Activated CD4-positive, alpha-beta T cell treated with anti-CD3 and anti-CD28 coated beads, Interleukin-2, amount 10 ng/mL, durations not matched to agents 24 days and 14 days (primary cell): ENCODE measurements at places on chromosomes 5 and 9. TPM values are rescaled to one million over a fixed set of nuclear protein-coding genes. Genes with fewer than 3 reads are reported as not detected.

The FOCAD gene
- total RNA-seq: 32.0 and 36.4 TPM in 2 replicates

The FCHSD1 gene
- total RNA-seq: 33.1 and 34.5 TPM in 2 replicates

The PCDHB15 gene
- total RNA-seq: not detected in 2 replicates

The FAXDC2 gene
- not detected in 2 replicates for total RNA-seq

The ORM1 gene
- total RNA-seq: not detected in 2 replicates

The C5orf24 gene
- total RNA-seq: 38.7 and 43.9 TPM in 2 replicates

The SLC36A2 gene
- not detected in 2 replicates for total RNA-seq

The ANKRD18B gene
- total RNA-seq: 0.65 and 1.1 TPM in 2 replicates

The SLC9A3 gene
- total RNA-seq: 3.0 and 3.3 TPM in 2 replicates

The BARX1 gene
- total RNA-seq: 0.50 and 0.61 TPM in 2 replicates

The TNFSF8 gene
- total RNA-seq: 148 and 150 TPM in 2 replicates

The ACTBL2 gene
- total RNA-seq: not detected in 2 replicates

The BAAT gene
- total RNA-seq: 0.07 TPM in 1 of 2 replicates, not detected in the other

The AJM1 gene
- total RNA-seq: 5.7 and 5.9 TPM in 2 replicates

The SPINK13 gene
- not detected in 2 replicates for total RNA-seq

The DND1 gene
- total RNA-seq: 2.8 and 3.8 TPM in 2 replicates

The SPATA31A3 gene
- not detected in 2 replicates for total RNA-seq

The COL27A1 gene
- total RNA-seq: 8.5 and 9.7 TPM in 2 replicates

The ACOT12 gene
- not detected in 2 replicates for total RNA-seq

The GPR21 gene
- total RNA-seq: 0.86 and 1.0 TPM in 2 replicates

The CBY3 gene
- 0.45 and 0.63 TPM in 2 replicates for total RNA-seq

The GPX8 gene
- not detected in 2 replicates for total RNA-seq

The BTNL8 gene
- 0.21 TPM in 1 of 2 replicates, not detected in the other for total RNA-seq

The ARHGEF37 gene
- total RNA-seq: 1.5 and 1.8 TPM in 2 replicates

The IFNB1 gene
- not detected in 2 replicates for total RNA-seq

The ABCA1 gene
- total RNA-seq: 0.31 and 0.56 TPM in 2 replicates

The EIF4E1B gene
- total RNA-seq: not detected in 2 replicates

The SPINK1 gene
- not detected in 2 replicates for total RNA-seq

The LOX gene
- 0.05 TPM in 1 of 2 replicates, not detected in the other for total RNA-seq

The TMEM232 gene
- 1.6 TPM in 2 replicates for total RNA-seq

The PCDHA7 gene
- not detected in 2 replicates for total RNA-seq

The SLC6A7 gene
- not detected in 2 replicates for total RNA-seq

The DIAPH1 gene
- 225 and 232 TPM in 2 replicates for total RNA-seq

The SUSD3 gene
- total RNA-seq: 38.3 and 40.9 TPM in 2 replicates

The PCBD2 gene
- total RNA-seq: 11.0 and 14.1 TPM in 2 replicates

The KCNV2 gene
- not detected in 2 replicates for total RNA-seq

The NFIB gene
- total RNA-seq: not detected in 2 replicates

The CEL gene
- total RNA-seq: 1.8 and 2.0 TPM in 2 replicates

The NR2F1-AS1 gene
- not detected in 2 replicates for total RNA-seq

The CYSRT1 gene
- 0.54 and 0.68 TPM in 2 replicates for total RNA-seq

The PSMB7 gene
- total RNA-seq: 223 and 225 TPM in 2 replicates

The TGFBI gene
- total RNA-seq: not detected in 2 replicates

The TNFAIP8 gene
- total RNA-seq: 188 and 193 TPM in 2 replicates

The MLANA gene
- not detected in 2 replicates for total RNA-seq

The NACC2 gene
- total RNA-seq: 3.2 and 3.6 TPM in 2 replicates

The MYOZ3 gene
- total RNA-seq: 0.07 and 0.28 TPM in 2 replicates

The SLC25A2 gene
- total RNA-seq: 0.14 and 0.23 TPM in 2 replicates
